T-helper 1 cell (primary cell): ENCODE measurements at places on chromosomes 7 and 10.

DNA sequence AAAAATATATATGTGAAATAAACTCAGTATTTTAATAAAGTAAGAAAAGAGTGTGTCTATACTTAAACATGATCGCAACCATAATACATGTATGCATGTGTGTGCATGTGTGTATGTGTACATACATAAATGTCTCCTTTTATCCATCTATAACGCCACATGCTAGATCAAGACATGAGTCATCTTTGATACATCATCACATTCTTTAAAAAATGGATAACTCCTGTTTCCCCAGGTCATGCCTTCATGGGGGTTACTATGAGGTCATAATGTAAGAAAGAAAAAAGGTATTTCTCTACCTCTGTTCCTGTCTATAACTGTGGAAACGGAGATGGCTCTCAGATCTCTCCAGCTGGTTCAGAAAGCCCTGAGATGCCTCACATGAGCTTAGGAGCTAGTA is 41.2 kb downstream of the LSMEM1 start:
- DNase-seq: no peak

GRCh38 chr7:97133159-97133558 is 15.7 kb downstream of the SDHAF3 start:
- no peak for DNase-seq

DNA sequence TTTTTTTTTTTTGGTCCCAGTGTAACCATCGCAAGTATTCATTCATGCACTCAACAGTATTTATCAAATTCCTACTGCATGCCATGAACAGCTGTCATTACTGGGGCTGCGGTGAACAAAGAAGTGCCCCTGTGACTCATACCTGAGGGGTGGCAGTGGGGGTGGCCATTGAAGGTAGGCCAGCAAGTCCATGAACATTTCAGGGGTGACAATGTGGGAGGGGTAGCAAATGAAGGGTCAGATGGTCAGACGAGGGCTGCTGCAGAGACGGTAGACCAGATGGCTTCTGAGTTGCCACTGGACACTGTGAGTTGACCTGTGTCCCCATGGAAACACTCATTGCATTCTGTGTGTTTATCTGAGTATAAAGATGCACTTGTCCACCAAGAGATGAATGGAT is 92.5 kb upstream of the PITRM1 start:
- no peak for DNase-seq

GRCh38 chr7:47690902-47691558 is 109.1 kb upstream of the TNS3 start:
- DNase-seq: no peak

DNA sequence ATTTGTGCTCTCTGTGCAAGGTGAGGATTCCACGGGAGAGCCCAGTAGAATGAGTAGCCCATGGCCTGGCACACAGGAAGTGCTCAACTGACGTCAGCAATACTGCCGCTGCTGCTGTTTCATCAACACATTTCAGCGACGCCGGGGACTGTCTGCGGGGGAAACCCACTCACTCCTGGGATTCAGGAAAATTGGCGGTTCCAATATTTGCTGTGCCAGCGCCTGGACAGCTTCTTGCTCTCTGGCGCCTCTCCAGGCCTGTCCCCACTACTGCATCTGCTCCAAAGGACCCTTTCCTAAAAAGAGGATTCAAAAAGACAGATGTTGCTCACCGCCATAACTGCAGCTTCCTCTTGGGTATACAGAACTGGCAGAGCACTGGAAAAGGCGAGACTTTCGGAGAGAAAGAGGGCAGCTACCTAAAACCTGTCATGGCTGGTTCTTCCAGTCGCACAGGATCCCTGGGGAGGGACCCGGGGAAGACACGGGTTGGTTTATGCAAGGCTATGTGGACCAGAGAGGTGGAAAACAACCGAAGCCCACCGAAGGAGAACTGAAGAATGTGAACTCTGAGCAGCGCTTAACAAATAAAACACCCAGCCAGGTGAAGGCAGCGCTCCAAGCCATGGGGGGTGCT is 39.7 kb upstream of the ENO4 start:
- DNase-seq: no peak

DNA sequence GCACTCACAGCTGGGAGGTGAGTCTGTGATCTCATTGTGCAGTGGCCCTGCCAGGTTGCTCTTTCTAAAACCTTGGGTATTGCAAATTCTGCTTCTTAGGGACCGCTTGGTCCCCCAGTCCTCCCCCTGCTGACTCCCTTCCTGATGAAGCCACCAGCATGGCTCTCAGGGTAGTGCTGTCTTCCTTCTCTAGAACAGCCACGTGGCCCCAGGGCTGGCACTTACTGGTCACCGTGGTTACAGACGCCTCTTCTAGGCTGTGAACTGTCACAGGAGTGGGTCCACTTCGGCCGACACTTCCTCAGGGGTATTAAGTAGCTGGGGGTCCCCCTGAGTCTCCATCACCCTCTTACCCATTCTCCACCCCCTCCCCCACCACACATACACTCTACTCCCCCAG is 2.7 kb upstream of the HTRA1 start:
- no peak for DNase-seq

- no peak for DNase-seq
Observed at GRCh38 chr7:79401254-79401653, 52.2 kb downstream of the MAGI2 start.

GRCh38 chr10:86734207-86734988 is 22.0 kb upstream of the BMPR1A start:
- no peak for DNase-seq

- no peak for DNase-seq
Observed at GRCh38 chr7:151469281-151469680, 29.3 kb upstream of the CRYGN start.

DNA sequence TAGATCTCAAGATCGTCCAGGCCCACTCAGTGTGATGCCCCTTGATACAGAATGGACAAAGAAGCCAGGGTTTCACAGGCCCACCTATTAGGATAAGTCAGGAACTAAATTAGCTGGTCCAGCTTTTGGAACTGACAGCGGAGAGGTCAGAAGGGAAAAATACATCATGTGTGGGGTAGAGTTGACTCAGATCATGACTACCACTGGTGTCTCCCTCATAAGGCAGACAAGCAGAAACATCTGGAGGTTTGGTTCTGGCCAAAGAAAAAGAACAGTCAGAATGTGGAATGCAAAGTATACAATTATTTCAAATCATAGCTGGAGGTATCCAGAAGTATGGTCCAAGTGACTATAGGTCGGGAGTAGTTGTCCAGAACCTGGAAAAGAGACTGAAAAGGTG is 621.1 kb upstream of the CELF2 start:
- DNase-seq: no peak

DNA sequence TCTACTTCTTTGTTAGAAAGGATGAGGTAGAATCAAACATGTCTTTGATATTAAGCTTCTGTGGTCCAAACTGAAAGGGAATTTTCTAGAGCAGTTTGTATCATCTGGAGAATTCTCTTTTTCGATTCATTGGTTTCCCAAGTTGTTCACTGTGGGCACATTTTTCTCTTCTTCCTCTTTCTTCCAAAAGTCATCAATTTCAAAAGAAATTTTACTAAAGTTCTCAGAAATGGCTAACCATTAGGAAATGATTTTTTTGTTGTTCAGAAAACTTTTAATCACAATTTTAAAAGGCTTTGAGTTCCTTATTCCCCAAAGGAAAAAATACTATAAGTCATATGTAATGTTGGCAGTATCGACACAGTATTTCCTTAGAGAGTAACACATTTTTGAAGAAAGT is 28.3 kb upstream of the CCDC6 start:
- no peak for DNase-seq

- no peak for DNase-seq
Observed at GRCh38 chr7:107953924-107954303, 49.0 kb downstream of the LAMB1 start.

DNA sequence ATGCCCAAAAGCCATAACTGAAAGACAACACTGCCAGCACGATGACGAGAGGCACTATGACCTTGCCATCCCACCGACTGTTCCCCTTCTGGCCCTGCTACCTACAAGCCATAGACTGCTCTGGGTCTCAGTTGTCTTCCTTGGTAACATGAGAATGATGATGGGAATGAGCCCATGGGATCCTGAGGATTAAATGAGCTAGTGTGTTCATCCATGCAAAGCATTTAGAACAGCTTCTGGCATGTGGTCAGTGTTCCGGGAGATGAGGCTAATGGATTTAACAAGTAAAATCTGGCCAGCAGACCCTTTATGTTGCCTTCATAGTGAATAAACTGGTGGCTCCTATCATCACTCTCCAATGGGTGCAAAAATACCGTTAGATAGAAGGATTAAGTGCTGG is 62.4 kb upstream of the WDR11 start:
- no peak for DNase-seq

GRCh38 chr7:77913977-77914607 is 115.5 kb downstream of the PHTF2 start:
- DNase-seq: no peak

DNA sequence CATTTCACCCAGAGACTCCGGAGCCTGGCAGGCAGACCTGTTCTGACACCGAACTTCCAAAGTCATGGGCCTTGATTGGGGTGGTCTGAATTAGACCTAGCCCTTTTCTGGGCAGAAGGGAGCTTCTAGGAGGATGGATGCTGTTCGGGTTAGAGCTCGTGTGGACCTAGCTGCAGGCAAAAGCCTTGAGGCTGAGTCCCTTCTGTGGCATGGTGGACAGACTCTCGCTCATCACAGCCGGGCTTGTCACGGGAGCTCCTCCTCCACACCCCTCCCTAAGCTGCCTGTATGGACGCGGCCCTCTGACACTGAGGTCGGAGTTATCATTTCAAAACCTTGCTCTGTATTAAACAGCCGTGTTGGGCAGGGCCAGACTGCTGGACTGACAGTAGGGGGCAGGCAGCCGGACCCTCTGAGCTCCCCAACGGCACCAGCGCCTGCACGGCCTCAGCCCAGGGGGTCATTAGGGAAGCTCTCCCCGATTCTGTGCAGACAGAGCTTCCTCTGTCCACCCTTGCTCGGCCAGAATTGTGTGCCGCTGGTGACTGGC is 2.2 kb downstream of the IRF5 start:
- no peak for DNase-seq

- DNase-seq: no peak
Observed at GRCh38 chr10:78844960-78845607, 223.7 kb upstream of the ZMIZ1 start.

GRCh38 chr7:128270826-128271272 is 29.8 kb downstream of the LEP start:
- DNase-seq: no peak

- no peak for DNase-seq
Observed at GRCh38 chr10:63375859-63376258, 89.9 kb downstream of the JMJD1C start.

DNA sequence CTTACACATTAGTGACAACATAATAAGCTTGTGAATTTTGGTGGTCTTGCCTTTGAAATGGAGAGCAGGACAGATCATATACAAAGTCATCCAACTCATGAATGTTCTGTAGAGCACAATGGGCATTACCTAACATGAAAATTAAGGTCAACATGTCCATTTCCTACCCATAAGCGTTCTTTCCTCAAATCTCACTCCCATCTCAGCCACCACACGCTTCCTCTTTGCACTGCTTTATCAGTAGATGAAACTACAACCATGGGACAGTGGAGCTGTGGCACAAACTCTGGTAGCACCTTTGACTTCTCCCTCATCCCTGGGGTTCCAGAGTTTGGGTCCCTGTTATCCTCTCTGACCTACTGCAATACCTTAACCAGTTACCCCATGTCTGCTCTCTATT is 2.2 kb downstream of the PON2 start:
- DNase-seq: no peak

DNA sequence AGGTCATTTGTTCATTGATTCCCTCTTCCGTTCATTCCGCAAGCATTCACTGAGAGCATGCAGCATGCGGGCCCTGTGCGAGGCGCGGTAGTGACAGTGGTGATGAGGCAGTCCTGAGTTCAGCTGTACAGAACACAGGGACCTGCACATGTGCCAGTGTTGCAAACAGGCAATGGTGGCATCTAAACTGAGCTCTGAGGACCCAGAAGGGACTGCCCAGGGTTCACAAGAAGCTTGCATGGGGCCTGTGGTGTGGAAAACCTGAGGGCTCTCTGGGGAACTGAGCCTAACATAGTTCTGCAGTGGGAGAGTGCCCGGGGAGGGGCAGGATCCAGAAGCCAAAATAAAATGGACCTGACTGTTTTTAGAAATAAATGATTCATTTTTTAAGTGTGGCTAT is 13.2 kb downstream of the ZNF488 start:
- DNase-seq: no peak

DNA sequence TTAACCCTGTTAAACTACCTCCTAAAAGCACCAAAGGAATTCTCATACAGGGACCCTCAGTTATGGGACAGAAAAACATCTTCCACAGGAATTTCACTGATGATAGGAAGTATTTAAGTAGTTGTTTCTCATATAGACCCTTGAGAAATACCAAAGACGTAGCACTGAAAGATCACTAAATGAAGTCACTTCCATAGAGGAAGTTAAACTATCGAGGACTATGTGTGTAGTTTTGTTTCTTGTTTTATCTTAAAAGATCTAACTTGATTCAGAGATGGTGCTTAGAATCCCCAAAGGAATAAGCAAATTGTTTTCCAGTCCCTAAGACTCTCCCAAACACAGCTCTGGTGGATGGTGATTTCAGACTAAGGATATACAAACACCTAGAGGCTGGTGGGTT is 94.8 kb upstream of the AFAP1L2 start:
- DNase-seq: no peak

GRCh38 chr7:24521917-24522623 is 51.2 kb upstream of the PALS2 start:
- DNase-seq: no peak

DNA sequence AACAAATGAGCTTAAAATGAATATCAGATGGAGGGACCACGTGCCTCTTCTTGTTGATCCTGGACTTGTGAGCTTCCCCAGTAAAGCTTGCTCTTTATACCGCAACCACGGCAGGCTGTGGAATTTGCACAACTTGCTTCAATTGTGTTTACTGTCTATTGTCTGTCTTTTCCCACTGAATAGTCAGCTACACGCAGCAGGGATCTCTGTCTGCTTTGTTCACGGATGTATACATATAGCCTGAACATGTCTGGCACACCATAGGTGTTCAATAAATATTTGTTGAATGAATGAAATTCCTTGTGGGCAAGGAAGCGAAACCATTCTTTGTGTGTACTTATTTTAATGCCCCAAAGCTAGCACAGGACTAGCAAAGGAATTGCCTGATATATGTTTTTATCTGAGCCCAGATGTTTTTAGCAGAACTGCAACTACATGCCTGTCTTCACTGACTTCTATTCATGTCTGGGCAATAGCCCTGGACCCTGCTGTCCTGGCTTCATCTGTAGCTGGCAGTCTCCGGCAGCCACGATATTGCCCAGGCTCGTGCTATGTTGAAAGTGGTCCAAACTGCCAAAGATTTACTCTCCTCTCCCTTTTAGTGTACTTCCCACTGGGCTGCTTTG is 29.9 kb upstream of the IFRD1 start:
- no peak for DNase-seq

GRCh38 chr10:3778692-3779157 is 6.3 kb downstream of the KLF6 start:
- DNase-seq: no peak

DNA sequence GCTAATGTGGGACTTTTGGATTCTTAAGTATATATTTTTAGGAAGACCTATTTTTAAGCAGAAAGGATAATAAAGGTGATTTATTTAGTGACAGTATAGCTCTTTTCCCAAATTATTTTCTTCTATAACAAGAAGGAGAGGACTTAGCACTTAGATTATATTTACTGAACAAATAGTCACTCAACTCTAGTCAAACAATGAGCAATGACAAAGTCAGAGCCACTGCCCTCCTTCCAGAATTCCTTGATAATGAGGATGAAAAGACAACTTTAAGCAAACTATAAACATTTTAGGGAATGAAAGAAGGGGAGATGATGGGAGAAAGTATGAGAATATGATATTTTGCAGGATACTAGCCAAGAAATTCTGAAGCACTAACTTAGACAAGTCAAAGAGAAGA is 293.5 kb upstream of the YAE1 start:
- DNase-seq: no peak

- no peak for DNase-seq
Observed at GRCh38 chr10:15316145-15316544, 54.9 kb downstream of the FAM171A1 start.
